ENCODE measurements at places on chromosomes 2 and 18. TPM values are rescaled to one million over a fixed set of nuclear protein-coding genes. Genes with fewer than 3 reads are reported as not detected.

PTPN2 gene
- 34.2 TPM for total RNA-seq

- no peak for DNase-seq
Observed at GRCh38 chr18:74459889-74460288, 2.8 kb upstream of the DIPK1C start.

DNA sequence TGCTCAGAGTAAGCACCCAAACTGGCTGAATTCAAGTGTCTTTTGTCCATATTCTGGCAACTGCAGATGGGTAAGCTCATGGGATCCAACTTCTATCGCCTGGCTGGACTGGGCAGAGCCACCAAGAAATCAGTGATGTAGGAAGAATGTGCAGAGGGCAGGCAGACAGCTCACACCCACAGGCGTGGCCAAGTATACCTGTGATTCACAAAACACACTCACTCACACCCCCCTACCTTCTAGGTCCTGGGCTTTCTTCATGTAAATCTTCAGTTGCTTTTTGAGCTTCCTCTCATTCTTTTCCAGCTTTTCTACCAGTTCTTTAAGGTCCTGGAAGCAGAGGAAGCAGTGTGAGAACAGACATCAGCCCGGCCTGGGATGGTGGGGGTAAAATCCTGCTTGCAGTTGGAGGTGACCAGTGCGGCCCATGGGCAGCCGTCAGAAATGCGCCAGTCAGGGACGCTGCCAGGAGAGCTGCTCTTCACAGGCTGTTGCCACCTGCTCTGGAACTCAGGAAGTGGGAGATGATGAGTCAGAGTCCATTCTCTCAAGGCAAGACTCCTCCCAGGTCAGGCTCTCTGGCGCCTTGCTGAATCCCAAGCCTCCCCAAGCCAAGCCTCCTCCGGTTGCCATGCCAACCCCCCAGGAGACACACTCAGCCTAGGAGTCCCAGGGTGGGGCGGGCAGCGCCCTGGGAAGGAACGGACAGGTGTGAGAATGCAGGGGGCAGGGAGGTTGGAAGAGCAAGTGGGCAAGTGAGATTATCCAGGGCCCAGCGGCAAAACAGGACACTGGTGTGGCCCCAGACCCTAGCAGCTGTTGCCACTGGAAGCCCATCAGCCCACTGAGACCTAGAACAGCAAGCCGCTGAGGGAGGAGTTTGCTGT, 36.2 kb upstream of the ACAA2 start:
- peak; percentile 96 for DNase-seq

DNA sequence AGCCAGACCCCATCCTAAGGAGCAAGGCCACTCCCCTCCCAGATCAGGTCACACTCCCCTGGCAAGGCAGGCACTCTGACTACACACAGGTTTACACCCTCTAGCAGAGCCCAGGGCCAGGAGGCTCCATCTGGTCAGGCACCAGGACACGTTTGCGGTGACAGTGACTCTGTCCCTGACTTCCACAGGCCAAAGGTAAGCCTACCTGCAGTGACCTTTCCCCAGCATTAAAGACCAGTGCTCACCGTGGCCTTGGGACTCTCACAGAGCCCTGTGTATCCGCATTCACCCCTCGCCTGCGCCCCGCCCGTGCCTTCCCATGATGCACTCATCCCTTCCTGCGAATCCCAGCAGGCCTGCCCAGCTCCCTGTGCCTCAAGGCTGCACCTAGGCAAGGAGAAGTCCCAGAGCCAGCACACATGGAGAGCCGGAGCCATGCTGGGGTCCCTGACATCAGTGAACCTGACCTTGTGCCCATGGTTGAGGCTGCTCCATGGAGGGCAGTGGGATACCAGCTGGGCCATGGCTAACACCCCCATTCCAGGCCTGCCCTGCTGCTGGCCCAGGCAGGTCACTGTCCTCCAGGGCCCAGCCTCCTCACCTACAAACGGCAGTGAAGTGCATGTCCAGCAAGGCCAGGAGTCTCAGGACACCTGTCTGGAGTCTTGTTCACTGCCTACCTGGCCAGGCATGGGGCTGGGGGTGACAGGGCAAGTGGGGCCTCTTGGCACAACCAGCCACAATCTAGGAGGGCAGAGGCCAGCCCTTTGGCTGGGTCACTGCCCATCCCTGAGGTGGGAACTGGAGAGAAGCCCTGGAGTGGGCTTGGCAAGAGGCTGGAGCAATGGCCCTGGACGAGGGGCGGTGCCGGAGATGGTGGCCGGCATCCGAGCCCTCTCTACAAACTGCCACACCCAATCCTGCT, 3.0 kb downstream of the NEURL3 start:
- DNase-seq, result no peak
